Globus pallidus (tissue), 1 donor: ENCODE measurements at places on chromosomes 7 and 10.

DNA sequence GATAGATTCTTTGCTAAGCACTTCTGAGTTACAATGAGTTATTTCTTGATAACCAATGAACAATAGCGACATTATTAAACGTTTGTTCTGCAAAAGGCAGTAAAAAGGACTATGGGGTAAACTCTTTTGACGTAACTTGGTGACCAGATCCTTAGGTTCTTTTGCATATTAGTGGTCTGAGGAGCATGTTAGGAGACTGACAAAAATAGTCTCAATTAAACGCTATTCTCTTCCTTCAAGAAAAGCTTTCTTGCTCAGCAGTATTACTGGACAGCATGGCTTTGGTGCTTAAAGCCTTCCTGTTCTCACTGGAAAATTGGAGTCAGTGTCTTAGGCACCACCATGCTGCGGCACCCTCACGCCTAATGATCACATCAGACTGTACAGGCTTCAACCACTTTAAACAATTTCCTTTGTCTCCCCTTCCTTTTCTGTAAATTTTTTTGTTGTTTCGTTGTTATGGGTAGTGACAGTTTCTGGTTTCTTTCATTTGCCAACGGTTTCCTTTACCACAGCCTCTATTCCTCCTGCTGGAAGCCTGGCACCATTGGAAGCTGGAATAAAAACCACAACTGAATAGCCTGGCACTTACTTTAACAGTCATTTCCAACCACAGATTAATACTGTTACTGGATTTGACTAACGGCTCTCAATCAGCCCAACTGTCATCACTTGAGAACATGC lies 49.2 kb upstream of the FAM133B start:
- no peak for DNase-seq

DNA sequence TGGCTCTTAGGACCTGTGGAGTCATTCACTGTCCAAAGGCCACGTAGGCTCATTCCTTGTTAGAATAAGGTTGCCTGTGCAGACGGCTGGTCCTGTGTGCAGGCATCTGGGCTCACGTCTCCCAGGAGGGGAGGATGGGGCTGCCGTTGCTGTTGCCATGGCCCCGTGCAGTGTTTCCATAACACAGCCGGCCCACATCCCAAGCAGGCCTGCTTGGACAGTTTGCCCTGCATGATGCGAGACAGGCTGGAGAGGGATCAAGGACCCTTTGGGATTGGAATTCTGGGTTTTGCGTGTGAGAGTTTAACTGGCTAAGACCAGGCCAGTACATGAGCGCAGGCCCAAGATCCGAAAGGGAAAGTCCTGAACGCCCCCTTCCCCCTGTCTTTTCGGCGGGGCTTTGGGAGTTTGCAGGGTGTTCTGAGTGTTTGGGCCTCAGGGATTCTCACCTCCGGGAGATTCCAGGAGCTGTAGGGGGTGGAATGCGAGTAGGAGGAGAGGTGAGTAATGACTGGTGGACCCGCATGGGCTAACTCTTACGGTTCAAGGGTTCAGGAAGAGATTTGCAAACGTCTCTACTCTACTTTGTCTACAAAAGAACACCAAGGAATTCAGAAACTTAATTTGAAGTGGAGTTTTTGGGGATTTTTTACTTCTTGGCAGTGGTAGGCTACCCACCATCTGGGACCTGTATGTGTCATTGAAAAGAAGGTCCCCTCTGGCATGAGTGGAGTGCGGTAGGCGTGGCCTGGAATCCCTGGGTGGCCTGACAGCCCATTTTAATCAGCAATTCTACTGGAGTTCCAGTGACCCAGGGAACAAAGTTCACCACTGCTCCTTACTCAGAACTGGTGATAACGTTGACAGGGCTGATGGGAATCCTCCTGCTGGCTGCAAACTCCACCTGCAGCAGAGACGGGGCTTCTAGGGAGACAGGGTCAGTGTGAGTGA lies 125.4 kb downstream of the ITIH5 start:
- DNase-seq, result no peak

DNA sequence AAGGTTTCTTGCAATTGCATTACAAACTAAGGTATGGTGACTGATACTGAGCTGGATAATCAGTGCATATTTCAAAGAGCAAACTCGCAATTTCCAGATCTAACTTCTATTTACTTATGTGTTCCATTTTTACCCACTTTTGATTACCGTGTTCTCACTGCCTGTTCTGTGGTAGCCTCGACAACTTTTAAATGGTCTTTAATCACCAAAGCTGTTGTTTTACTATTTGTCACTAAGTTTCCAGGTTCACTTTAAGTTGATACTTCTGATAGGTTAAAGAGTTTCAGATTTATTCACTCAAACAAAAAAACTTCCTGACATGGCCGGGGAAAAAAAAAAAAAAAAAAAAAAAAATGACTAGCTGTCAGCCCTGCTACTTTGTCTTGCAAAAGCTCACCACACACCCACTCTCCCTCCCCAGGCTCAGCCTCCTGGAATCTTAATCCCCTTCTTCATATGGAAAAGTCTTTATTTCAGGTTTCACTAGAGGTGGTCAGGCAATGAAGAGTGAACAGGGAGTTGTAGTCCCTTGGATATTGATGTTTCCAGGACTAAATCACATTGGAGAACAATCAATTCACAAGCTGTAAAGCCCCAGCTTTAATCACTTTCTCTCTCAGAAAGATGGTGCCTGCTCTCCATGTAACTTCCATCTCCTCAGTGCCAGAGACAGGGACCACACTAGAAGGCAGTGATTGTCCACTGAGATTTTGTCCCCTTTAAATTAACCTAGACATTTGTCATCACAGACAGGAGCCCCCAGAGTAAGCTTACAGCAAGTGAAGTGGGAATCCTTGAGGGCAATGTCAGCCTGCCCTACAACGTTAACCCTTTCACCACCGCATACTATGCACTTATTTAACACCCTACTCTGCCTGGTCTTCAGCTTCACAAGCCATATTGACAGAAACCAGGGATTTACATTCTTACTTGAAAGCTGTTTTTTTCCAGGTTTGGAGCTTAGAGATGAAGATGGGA lies 749.1 kb upstream of the SORCS1 start:
- no peak for DNase-seq

DNA sequence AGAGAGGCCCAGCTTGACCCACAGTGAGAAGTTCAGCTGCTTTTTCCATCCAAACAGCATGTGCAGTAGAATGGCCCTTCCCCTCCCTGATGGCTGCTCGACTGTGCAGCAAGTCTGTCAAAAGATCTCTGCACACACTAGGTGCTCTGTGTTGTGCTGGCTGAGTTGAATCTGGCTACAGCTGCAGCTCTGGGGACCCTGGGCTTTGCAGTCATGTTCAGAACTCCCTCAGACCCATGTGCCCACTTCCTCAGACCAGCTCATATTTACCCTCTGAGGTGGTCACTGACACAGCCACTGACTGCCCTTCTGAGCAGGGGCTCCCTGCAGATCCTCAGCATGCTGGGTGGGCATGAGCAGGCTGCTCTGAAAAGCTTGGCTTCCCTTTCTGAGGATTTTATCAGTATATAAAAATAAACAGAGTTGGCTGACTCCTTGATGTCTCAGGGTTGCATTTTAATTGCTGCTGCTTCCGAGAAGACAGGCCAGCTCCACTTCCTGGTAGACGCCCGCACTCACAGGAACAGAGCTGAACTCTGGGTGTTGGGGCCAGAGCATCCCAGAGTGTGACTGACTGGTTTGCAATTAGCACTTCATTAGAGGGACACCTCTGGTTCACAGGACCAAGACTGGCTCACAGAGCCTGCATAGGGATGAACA lies 507.9 kb downstream of the RPS24 start:
- no peak for DNase-seq

- DNase-seq, result no peak
Measured at GRCh38 chr10:20614911-20615310, 282.2 kb downstream of the NEBL start.

GRCh38 chr10:129626309-129626708 lies 159.3 kb downstream of the MGMT start:
- no peak for DNase-seq
